ENCODE measurements at places on chromosomes 5 and 9. TPM values are rescaled to one million over a fixed set of nuclear protein-coding genes. Genes with fewer than 3 reads are reported as not detected.
A peak's percentile ranks its signal among the peaks of the same experiment; 100 is the strongest.

GRCh38 chr9:129776566-129776937 lies 23.7 kb upstream of the PTGES start:
- no peak for DNase-seq

TTC16 gene
- total RNA-seq, result not detected

TLX3 gene
- total RNA-seq, result not detected

- DNase-seq, result no peak
Measured at GRCh38 chr5:142692321-142692894, 6.5 kb upstream of the FGF1 start.

DNA sequence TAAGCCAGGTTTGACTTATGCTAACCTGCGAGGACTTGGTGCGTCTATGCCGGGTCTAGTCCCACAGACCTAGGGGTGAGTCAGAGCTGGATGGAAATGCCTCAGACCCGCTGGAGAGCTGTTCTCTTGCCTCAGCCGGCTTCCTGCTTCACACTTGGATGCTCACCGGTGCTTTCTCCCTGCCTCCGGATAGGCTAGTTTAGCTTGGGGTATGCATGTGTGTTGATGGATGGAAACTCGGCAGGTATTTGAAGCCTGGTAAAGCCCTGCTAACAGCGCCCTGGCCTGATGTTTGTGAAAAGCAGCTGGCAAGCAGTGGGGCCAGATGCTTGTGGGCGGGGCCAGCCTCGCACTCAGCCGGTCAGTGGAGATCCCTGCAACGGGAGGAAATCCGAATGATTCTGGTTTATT lies 29.3 kb downstream of the PRRC2B start:
- peak; percentile 39 for DNase-seq

CDH9 gene
- total RNA-seq, result not detected

GRCh38 chr9:114499528-114499927 lies 5.7 kb downstream of the WHRN start:
- DNase-seq, result no peak

GRCh38 chr5:77152441-77152840 lies 58.0 kb upstream of the PDE8B start:
- DNase-seq, result no peak

PCDHB2 gene
- total RNA-seq, result not detected

DNA sequence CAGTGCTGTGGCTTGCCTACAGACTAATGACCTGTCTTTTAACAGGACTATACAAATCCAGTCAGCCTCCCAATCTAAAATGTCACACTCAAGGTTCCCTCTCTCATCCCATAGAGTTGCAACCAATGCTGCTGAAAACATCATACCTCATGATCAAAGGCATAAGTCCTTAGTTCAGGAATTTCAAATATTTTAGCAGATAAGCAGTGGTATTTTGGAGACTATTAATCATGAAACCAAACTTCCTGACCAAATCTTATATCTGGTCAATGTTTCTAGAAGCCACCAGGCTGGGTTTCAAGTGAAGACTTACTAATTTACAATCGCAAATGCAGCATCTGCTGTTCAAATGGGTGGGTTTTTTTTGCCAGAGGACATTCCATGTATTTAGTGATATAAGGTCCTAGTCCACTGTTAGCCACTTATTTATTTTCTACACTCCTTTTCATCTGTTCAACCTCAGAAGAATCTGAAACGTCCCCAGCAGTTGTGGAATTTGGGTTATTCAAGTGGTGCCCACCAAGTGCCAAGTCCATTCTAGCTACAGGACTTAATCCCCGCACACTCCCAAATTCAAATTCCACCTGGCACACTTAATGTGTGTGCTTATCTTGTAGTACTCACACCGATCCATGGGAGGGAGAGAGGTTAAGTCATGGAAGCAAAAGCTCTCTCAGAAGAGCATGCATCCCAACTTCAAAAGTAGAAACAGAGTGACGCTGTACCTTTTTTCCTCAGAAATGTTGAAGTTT lies 5.8 kb downstream of the TAS2R1 start:
- no peak for DNase-seq

DNA sequence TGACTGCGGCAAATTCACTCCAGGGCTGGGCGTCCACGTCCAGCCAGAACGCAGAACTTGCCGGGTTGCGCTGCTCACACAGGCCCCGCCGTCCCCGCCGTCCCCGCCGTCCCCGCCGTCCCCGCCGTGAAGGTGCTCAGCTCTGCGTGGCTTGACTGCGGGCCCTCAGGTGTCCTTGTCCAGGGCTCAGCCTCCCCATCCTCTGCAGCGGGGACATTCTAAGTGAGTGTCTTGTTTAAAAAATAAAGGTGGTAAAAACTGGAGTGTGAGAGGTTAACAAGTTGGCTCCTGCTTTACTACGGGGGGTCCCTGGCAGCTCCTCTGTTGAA lies 14.9 kb downstream of the IRX4 start:
- DNase-seq, result no peak

GRCh38 chr5:45643056-45643455 lies 53.1 kb downstream of the HCN1 start:
- DNase-seq, result no peak

DNA sequence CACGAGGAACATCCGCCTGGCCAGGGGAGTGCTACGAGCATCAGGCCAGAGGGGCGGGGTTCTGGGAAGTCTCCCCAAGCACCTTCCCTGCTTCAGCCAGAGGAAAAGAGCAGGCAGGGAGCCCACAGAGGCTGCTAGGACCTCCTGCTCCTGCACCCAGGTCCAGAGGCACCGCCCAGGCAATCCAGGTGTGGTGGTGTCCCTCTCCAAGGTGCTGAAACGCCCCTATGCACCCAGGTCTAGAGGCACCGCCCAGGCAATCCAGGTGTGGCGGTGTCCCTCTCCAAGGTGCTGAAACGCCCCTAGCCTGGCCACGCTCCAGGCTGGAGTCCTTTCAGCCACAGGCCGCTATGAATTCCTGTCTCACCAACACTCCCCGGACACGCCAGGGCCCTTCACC lies 10.7 kb upstream of the UBAC1 start:
- DNase-seq, result peak; percentile 57

DNA sequence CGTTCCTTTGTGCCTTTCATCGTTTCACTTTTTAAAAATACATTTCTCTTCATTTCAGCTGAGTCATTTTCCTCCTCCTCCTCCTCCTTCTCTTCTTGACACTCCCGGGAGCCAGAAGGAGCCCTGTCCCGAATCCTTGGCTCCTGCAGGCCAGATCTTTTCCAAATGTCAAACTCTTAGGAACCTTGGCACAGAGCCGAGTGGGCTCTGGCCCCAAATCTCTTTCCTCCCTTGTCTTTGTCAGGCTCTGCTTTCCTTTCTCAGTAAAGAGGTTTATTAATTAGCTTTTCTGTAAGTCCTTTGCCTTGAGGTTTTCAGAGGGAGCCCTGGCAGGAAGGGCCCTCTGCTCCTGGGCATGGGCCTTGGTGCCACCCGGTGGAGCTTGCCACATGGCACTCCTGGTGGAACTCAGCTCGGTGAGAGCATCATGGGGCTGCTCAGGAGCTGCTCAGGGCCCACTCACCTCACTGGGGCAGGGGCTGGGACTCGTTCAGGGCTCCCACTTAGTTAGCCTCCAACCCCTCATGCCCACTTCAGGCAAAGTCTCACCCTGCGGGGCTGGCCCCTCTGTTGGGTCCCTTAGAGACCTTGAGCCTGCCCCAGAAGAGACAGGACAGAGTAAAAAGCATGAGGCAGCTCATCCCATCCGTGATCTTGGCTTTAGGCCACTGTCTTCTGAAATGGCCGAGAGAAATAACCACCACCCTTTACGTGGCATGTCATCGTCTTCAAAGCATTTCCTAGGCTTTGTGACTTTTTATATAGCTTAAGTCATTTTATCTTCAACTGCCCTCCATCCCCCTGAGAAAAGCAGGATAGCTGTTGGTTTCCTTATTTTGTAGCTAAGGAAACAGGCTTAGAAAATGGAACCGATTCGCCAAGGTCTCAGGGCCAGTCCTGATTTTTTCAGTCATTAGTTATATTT lies 17.1 kb downstream of the STC2 start:
- DNase-seq, result no peak

DNA sequence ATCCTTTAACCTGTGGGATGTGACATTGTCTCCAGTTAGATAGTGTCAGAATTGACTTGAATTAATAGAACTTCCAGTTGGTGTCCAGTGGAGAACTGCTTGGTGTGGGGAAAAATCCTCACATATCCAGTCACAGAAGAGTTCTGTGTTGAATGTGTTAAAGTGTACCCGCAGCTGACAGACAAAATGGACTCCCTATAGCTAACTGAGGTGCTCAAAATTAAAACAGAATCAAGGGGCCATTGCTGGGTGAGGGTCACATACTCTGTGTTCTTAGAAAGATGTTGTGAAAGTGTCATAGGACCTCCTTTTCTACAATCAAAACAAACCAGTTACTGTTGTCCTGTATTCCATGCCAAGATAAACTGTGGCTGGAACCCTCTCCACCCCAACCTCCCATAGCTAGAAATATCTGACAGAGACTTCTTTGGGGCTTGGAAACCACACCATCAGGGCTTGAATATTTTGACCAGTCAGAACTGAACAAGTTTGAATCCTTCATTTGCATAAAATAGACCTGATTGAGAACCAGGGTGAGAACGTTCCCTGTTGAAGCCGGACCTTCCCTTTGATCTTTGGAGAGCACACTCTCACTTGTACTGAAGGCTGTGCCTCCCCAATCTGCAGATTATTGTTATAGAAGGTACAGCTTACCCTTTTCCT lies 164.0 kb upstream of the ZNF608 start:
- DNase-seq, result no peak

- no peak for DNase-seq
Measured at GRCh38 chr5:169408171-169408570, 107.2 kb upstream of the SLIT3 start.

DNA sequence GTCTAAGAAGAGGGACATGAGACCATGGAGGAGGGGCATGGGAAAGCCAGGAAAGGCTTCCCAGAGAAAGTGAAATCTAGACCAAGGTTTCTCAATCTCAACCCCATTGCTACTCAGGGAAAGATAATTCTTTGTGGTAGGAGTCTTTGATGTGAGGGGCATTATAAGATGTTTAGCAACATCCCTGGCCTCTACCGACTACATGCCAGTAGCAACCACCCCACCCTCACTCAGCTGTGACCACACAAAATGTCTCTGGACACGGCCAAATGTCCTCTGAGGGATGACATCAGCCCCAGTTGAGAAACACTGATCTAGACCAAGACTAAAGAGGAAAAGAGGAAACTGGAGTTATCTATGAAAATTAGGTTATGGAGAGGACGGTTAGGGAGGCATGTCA lies 298.5 kb upstream of the KIF2A start:
- no peak for DNase-seq

- DNase-seq, result no peak
Measured at GRCh38 chr9:100590481-100590880, 12.6 kb downstream of the CAVIN4 start.

DNA sequence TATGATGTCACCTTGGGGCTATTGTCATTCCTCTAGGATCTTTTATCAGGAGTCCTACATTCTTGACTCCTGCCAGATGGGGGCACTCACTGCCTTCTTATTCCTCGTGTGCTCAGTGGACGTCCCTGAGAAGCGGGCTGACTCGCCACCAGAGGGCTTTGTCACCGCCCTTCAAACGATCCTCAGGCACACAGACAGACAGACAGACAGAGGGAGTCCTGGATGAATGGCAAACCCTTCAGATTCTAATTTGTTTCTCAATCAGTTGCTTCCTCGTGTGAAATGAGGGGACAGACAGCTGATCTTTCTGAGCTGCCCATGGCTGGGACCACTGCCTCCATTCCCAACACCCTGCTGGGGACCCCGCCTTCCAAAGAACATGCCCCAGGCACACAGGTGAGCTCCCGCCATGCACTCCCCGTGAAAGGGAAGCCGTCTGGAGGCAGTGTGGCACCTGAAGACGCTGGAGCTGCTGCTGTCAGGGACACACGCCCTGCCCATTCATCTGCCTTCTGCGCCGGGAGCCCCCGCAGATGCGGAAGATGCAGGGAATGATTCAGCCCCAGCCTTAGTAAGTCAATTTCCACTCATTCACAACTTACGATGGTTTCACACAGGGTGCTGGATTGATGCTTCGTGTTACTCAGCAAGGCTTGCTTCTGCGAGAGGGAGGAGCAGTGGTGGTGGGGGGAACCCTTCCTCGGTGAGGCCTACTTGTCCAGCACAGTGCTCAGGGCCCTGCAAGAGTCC lies 24.9 kb upstream of the SH3PXD2B start:
- DNase-seq, result peak; percentile 54

GRCh38 chr5:8961956-8962355 lies 583.9 kb downstream of the SEMA5A start:
- no peak for DNase-seq

KCNIP1 gene
- total RNA-seq, result not detected

DNA sequence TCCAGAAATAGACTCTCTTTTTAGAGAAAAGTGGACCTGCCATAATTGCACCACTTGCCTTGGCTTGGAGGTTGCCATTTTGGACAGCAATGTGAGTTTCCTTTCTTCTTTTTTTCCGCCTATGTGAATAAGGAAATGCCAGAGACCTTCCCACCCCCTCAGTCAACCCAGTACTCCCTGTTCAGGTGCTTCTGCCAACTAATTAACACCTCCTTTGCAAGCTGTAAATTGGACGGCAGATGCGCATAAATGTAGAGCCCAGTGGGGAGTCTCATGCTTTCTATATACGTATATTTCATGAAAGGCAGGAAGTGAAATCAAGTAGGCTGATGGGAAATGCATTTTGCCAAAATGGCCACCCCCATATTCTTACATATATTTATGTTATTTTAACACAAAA lies 269.8 kb upstream of the RFX3 start:
- DNase-seq, result no peak

DNA sequence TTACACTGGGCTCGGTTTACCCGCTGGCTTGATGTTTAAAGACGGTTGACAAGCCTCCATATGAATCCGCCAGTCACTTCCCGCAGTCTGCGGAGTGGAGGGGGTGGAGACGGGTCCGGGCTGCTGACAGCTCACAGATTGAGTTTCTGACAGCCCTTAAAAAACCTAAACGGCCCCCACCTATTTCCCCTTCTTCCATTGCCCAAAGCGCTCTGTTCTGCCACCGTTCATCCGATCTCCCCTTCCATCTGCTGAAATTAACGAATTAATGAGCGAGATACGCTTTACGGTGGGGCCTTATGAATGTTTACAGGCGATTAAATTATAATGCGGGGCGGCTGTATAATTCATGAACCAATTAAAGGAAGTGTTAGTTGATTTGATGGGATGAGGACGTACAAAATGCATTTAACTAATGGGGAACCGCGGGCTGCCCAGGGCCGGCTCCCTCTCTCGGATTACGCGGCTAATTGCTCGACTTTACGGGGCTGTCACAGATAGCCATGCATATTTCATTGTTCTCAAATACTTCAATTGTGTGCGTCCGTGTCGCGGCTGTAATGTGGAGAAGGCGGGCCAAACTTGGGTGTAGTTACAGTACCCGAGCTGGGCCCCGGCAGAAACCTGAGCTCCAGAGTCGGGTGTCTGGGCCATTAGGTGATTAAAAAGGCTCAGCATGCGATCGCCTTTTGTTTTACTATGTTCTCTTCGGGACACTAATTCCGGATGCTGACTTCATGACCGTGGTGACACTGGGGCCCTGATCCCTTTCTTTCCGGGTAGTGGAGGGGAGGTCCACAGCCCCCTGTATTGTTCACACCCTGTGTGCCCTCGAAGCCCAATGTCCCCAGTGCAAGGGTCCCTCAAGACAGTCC lies 74.9 kb downstream of the GTF3C4 start:
- DNase-seq, result no peak

- DNase-seq, result no peak
Measured at GRCh38 chr5:1473746-1474145, 28.5 kb upstream of the SLC6A3 start.

TUSC1 gene
- 0.29 TPM for total RNA-seq
